ENCODE measurements at places on chromosomes 7 and 10. TPM values are rescaled to one million over a fixed set of nuclear protein-coding genes. Genes with fewer than 3 reads are reported as not detected.

ODAD2 gene
- not detected for polyA plus RNA-seq

SPAM1 gene
- not detected for polyA plus RNA-seq

LAMB1 gene
- polyA plus RNA-seq, result 76.2 TPM

UNC5B gene
- 4.9 TPM for polyA plus RNA-seq

NODAL gene
- 0.41 TPM for polyA plus RNA-seq

KIF11 gene
- 9.4 TPM for polyA plus RNA-seq

STRIP2 gene
- 8.2 TPM for polyA plus RNA-seq

PPP1R17 gene
- not detected for polyA plus RNA-seq

VPS37D gene
- 0.61 TPM for polyA plus RNA-seq

TMEM196 gene
- polyA plus RNA-seq, result not detected

NKX1-2 gene
- polyA plus RNA-seq, result 3.4 TPM

DPP6 gene
- polyA plus RNA-seq, result not detected

AASS gene
- 1.9 TPM for polyA plus RNA-seq

CUEDC2 gene
- polyA plus RNA-seq, result 68.1 TPM

FAM25A gene
- polyA plus RNA-seq, result 5.8 TPM

CRHR2 gene
- not detected for polyA plus RNA-seq

HOXA1 gene
- 6.0 TPM for polyA plus RNA-seq

CNTNAP2 gene
- polyA plus RNA-seq, result 2.5 TPM

RARRES2 gene
- polyA plus RNA-seq, result 0.23 TPM

OPALIN gene
- polyA plus RNA-seq, result not detected

GLI3 gene
- 4.3 TPM for polyA plus RNA-seq

SPDYE6 gene
- polyA plus RNA-seq, result not detected

ERVW-1 gene
- not detected for polyA plus RNA-seq

UMAD1 gene
- 11.5 TPM for polyA plus RNA-seq

RELN gene
- polyA plus RNA-seq, result 0.05 TPM

TSPAN12 gene
- polyA plus RNA-seq, result 0.15 TPM

CLDN3 gene
- polyA plus RNA-seq, result not detected

AKAP9 gene
- 7.1 TPM for polyA plus RNA-seq

TMEM184A gene
- polyA plus RNA-seq, result 5.5 TPM

PNLIPRP1 gene
- not detected for polyA plus RNA-seq

DENND2A gene
- 0.25 TPM for polyA plus RNA-seq

RBM20 gene
- polyA plus RNA-seq, result not detected

CDHR3 gene
- 0.82 TPM for polyA plus RNA-seq

PYROXD2 gene
- 11.0 TPM for polyA plus RNA-seq

All from mammary epithelial cell (primary cell).